ENCODE measurements at places on chromosomes 3 and 15.

DNA sequence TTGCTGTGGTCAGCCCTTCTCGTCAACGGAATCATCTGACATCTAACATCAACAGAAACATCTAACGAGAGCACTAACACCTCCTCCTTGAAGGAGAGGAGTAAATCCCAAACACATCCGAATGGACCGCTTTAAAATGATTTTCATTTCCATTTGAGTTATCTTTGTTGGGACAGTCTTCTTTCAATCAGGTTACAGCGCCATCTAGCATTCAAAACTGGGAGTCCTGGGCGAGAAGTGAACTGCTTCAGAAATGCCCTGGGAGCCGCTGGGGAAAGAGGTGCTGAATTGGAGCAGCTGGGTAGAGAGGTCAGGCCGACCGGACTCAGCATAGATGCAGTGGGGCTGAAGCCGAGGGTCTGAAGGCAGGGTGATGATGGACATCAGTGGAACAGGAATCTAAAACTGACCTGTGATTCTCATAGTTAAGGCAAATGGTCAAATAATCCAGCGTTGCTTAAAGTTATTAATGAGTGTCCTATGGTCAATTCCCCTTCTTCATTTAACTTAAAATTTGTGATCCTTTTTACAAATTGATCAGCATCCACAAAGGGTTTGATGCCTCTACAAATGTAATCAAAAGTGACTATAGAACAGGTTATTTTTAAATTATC lies 170.0 kb upstream of the NDN start:
- no peak for DNase-seq

GRCh38 chr3:133989936-133990702 lies 39.6 kb downstream of the SLCO2A1 start:
- no peak for DNase-seq

- no peak for DNase-seq
Observed at GRCh38 chr3:11335056-11335608, 62.9 kb downstream of the ATG7 start.

GRCh38 chr3:12919205-12919604 lies 77.8 kb upstream of the RPL32 start:
- DNase-seq = no peak

DNA sequence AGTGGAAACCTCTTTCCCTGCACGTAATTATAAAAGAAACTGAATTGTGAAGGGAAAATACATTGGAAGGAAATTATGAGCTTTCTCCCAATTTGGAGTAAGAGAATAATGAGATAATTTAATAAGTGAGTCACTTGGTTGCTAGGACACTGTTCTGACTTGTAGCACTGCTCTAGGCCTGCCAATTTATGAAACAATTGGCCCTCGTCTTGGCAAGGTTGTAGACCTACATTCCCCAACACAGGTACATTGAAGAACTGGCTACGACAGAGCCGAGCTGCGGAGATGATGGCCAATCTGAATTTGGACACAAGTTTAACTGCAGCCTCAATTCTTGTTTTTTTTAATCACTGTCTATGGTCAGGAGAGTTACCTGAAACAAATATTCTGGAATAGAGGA lies 674.1 kb downstream of the MECOM start:
- DNase-seq = no peak

DNA sequence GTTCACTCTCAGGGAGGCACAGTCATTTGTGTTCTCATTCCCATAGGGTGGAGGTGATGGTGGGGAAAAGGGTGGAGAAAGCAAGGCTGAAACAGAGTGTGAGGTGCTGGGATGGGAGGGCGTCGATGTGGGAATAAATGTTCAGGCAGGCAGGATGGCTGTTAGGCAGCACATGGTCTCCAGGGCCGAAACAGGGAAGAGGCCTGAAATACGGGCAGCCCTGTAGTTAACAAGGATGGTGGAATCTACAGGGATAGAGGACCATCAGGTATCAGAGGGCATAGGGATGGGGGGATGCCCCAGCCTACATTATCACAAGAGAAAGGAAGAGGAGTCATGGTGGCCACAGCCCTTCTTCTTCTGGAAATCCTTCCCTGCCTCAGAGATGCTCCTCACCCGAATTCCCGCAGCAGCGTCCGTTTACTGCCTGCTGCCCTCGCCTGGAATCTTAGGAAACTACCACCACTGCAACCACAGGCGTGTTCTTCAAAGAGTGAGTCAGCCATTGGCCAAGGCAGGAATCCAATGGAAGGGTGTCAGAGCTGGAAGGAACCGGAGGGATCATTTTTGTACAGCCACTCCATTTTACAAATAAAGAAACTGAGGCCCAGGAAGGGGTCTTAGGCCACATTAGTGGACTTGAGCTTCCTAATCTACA lies 49.7 kb upstream of the POMGNT2 start:
- DNase-seq = no peak

DNA sequence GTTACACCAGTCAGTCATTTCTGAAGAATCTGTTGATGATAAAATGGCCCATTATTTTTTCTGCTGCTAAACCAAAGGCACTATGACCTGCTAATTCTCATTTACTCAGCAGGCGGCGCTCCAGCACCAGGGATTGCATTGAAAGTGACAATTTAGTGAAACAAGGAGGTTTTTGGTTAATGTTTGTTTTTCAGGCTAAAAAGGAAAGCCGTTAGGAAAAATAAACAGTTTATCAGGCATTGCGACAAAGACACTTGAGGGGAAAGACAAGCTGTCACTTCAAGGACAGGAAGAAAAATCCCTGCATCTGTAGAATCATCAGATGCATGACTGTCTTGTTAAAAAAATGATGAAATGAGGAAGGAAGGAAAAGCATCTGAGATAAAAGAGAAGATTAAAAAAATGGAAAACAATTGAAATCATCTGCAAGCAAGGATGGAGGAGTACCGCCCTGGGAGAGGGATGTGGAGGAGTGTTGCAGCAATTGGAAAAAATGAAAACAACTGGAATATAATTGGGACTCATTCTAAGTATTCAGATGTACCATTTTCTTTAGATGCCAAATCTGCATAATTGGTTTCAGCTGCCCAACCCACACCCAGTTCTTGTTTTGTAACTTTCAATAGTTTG lies 54.0 kb downstream of the NR1D2 start:
- DNase-seq = peak; percentile 58

Data from activated naive CD8-positive, alpha-beta T cell treated with anti-CD3 and anti-CD28 coated beads for 36 hours (primary cell).